ENCODE measurements at places on chromosomes 6 and 20.

- no peak for DNase-seq
Measured at GRCh38 chr6:10250655-10251220, 164.1 kb downstream of the TFAP2A start.

- DNase-seq: peak; percentile 22
Measured at GRCh38 chr6:1144842-1145767, 166.8 kb upstream of the FOXQ1 start.

GRCh38 chr20:39874049-39874893 is 814.8 kb downstream of the MAFB start:
- DNase-seq: peak; percentile 69

- DNase-seq: peak; percentile 99
Measured at GRCh38 chr6:111552241-111552744, 53.4 kb downstream of the TRAF3IP2 start.

DNA sequence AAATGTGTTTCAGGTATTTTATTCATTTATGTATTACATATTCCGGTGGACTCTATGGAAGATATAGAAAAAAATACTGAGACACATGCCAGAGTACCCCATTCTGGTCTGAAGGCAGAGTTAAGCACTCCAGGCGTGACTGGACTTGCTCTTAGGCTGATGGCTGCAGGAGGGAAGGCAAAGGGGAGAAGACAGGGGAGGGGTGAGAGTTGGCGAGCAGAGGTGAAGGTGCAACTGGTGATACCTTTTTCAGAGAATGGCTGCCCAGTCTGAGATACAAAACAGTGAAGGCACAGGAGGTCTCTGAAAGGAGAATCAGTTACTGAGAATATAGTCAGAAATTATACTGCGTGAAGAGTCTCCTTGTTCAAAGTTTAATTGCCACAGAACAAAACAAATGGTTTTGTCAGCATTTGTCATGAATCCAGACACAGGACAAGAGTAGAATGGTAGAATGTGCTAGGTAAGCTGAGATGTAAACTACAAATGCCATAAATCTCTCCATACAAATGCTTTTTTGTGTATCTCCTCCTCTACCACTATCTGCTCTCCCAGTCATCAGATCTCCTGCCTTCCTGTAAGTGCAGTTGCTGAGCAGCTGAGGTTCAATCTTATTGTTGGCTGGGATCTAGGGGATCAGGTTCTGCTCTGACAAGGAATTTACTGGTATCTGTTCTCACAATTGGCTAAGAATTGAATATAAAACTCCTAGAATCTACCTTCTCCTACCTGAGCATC is 104.2 kb upstream of the DST start:
- DNase-seq: no peak

DNA sequence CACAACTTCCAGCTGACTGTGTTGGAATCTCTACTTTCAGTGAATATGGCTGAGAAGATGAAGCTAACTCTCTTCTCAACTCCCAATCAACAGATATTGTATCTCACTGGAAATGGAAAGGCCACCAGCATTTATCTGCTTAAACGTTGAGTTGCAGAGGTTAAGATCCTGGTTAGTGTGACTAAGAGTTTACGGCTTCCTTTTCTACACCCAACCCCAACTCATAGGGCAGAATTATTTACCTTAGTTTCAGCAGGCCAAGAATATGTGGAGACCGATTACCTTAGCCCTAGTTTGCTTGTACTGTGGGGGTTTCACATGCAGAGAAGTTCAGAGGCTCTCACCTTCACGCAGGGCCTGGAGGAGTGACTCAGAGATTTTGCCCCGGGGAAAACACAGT is 1026.6 kb downstream of the EYS start:
- DNase-seq: no peak

DNA sequence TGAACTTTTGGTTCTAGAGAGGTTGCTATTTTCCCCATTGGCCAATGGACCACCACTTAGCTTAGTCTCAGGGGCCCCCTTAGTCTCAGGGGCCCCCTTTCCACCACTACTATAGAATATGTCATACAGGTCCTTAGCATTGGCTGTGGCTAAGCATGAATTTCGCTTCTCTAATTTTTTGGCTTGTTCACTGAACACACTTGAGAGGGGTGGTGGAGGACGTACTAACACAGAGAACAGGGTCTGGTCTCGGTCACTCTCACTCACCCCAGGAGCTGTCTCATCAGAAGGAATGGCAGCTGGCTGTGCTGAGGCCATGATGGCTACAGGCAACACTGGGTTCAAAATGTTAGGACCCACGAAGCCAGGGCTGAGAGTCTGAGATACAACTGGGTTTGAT is 30.3 kb downstream of the ZNF318 start:
- no peak for DNase-seq

GRCh38 chr6:100435299-100435698 is 29.4 kb downstream of the SIM1 start:
- DNase-seq: no peak

GRCh38 chr20:37725855-37726254 is 32.0 kb downstream of the CTNNBL1 start:
- DNase-seq: no peak

- no peak for DNase-seq
Measured at GRCh38 chr6:23106951-23107350, 537.6 kb downstream of the HDGFL1 start.

DNA sequence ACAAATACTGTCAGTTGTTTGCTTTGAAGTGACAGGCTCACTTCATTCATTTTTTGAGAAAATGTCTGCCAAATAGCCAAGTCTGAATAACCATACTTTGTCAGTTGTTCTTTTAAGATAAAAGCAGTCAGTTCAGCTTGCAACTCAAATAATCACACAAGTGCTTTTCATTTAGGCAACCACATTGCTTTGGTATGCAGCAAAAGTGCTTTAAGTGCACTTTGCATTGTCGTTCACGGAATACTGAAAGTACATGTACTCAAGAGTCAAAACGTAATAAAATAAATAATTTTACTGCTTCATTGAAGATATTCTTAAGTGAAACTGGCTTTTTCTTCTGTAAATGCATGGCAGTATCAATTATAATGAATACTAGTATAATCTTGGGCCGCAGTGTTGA is 107.2 kb downstream of the MMS22L start:
- DNase-seq: peak; percentile 65

DNA sequence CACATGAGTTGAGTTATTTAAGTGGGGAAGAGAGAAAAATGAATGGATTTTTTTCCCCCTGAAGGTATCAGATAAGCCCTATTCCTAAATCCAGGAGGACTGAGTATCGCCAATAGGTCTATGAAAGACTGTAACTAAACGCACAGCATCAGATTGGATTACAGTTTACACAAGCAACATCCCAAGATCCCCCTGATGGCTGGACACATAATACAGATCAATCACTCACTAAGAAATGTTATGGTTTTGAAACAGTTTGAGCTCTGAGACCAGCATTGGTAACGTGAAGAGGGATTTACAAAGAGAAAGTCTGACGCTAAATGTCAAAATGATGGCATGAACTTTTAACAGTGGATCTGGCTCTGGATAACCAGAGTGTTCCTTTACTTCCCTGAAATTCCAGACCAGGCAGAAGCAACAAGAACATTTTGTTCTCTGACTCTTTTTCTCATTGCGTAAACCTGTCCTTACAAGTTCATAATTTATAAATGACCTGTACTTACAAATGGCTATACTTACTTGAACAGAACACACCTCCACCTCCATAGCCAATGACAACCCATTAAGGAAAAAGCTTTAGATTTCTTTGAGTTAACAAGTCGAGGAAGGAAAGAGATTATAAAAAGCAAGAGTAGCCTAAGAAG is 131.8 kb upstream of the BEND3 start:
- DNase-seq: no peak

- no peak for DNase-seq
Measured at GRCh38 chr6:4703382-4703781, 72.8 kb upstream of the CDYL start.

Measured in lung (tissue), 17 donors.